ENCODE measurements at places on chromosomes 3 and 15. TPM values are rescaled to one million over a fixed set of nuclear protein-coding genes. Genes with fewer than 3 reads are reported as not detected.

DNA sequence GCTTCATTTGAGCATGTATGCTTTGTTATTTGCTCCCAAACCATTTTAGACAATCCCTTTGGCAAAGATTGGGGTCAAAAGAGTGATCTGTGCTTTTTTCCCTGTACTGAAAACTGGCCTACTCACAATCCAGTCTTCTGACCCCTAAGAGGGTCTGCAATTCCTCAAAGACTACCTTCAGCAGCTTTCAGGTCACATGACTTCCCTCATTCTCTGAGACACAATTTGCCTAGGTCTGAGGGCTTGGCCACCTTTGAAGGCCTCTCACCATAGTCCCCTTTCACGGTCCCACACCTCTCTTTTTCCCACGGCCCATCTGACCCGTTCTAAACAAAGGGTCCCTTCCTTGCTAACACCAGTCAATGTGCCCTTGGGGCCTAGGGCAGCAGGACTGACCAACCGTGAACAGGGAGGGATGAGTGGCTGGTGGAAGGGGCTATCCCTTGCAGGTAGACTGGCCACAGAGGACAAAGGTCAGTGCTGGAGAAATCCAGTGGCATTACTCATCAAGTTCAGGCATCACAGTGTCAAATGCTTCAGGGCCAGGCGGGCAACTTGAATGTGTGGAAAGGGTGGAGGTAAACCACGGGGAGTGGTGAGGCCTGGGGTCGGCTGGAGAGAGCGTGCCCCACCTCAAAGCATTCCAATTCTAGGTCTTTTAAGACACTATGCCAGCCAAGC lies 10.8 kb downstream of the RASL12 start:
- H3K27ac ChIP-seq, result no peak overlapping the region
- no peaks in the 10 kb centered on the region for H3K36me3 ChIP-seq
- no peak overlapping the region for H3K4me3 ChIP-seq
- no peaks in the 10 kb centered on the region for H3K4me1 ChIP-seq

GRCh38 chr3:25558121-25558520 lies 106.6 kb downstream of the TOP2B start:
- H3K27me3 ChIP-seq, result no peaks in the 10 kb centered on the region
- no peak overlapping the region for H3K27ac ChIP-seq
- H3K36me3 ChIP-seq, result no peaks in the 10 kb centered on the region
- no peaks in the 10 kb centered on the region for H3K4me1 ChIP-seq
- DNase-seq, result no peak

DNA sequence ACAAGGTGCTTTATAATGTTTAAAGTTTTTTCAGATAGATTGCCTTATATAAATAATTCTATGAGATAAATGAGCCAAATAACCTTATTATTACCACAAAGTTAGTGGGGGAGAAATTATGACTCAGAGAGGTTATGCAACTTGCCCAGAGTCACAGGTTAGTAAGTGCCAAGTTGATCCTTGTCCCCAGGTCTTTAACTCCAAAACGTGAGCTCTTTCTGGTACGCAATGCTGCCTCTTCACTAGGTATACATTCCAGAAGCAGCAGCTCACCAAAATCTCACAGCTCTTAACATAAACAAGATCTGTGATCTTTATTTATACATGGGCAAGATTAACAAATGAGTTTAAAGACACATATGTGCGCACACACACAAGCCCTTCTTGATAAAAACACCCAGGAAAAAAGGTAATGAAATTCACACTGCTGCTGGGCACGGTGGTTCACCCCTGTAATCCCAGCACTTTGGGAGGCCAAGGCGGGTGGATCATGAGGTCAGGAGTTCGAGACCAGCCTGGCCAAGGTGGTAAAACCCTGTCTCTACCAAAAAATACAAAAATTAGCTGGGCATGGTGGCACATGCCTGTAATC lies 59.8 kb upstream of the NR2F2 start:
- no peak overlapping the region for H3K27ac ChIP-seq
- H3K36me3 ChIP-seq, result no peaks in the 10 kb centered on the region
- H3K27me3 ChIP-seq, result no peaks in the 10 kb centered on the region
- DNase-seq, result no peak

DNA sequence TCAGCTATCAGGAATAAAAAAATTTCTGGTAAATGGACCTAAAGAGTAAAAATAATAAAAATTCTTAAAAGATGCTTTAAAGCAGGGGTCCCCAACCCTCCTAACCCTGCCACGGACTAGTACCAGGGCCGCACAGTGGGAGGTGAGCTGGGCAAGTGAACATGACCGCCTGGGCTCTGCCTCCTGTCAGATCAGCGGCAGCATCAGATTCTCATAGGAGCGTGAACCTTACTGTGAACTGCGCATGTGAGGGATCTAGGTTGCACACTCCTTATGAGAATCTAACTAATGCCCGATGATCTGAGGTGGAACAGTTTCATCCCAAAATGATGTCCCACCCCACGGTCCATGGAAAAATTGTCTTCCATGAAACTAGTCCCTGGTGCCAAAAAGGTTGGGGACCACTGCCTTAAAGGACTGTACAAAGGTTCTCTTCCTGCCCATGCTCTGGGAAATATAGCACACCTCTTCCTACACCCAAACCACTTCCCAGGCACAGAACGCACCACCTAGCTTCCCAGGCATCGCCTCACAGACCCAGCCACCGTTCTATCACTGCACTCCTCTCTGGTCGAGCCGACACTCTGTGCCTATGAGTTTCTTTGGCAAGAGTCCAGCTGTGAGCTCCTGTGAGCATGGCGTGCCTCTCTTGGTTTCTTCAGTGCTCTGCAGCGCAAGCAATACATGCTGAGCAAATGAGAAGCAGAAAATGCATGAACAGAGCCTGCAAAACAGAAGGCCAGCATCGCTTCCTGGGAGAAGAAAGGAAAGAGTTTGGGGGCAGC lies 104.9 kb downstream of the OCA2 start:
- H3K27ac ChIP-seq, result no peak overlapping the region
- no peaks in the 10 kb centered on the region for H3K4me1 ChIP-seq
- H3K36me3 ChIP-seq, result no peaks in the 10 kb centered on the region
- H3K27me3 ChIP-seq, result no peaks in the 10 kb centered on the region
- DNase-seq, result no peak

GRCh38 chr15:66461917-66462316 lies 35.6 kb downstream of the SNAPC5 start:
- no peak for DNase-seq
- no peaks in the 10 kb centered on the region for H3K27me3 ChIP-seq
- peaks cover 27% of the 10 kb centered on the region for H3K4me1 ChIP-seq
- H3K27ac ChIP-seq, result no peak overlapping the region

DNA sequence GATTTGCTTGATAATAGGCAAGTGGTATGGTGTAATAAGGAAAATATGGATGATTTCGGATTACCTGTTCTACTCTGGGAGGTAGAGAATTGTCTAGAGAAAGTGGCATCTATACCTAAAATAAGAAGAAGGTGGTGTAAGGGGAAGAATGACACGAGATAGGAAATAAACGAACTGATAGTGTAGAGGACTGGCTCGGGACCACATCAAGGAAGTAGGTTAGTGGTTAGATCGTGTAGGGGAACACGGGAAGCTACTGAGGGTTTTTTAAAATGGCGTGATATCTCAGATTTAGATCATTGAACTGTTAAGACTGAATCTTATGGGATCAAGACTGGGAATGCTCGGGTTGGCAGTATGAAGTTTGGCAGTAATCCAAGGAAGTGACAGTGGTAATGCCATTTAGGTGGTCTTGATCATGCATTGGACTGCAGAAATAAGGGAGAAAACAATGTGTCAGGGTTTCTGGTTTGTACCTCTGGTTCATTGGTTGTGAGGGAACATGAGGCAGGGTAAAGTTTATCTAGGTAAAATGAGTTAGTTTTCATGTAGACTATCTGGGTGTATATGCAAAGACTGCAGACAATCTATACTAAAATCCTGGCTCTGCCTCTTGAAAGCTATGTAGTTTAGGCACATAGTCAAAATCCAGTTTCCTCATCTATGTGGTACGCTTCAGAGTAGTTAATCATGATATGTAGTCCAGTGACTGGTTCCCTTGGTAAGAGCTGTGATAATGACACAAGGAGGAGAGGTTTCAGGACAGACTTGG lies 7.4 kb downstream of the RPL14 start:
- no peak overlapping the region for H3K4me3 ChIP-seq
- peak overlapping the region; percentile 89 for H3K27ac ChIP-seq
- H3K36me3 ChIP-seq, result peaks cover 44% of the 10 kb centered on the region
- H3K27me3 ChIP-seq, result no peaks in the 10 kb centered on the region

DNA sequence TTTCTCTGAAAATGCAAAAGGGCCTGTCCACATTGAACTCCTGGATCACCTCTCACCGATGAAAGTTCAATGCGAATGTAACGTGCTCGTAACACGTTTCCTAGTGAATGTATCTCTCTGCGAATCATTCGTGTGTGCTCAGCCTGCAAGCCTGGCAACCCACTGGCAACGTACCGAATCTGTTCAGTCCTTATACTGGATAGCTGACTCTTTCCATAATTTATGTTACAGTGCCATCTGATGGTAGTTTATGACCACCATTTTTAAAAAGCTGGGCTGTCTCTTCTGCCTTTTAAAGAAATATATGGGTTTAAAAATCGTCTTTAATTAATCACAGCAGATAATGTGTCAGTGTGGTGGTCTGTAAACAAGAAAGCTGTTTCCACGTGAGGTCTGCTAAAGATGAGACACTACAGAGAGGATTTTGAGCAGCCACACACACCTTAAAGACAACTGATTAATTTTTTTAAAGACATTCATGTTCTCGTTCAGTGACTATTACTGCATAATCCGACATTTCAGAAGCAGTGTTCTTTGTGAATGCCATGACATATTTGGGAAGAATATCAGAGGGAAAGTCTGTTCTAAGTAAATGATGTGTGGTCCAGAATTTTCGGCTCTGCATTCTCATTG lies 69.4 kb upstream of the FOXP1 start:
- no peak overlapping the region for H3K4me3 ChIP-seq
- H3K36me3 ChIP-seq, result no peaks in the 10 kb centered on the region
- H3K27me3 ChIP-seq, result no peaks in the 10 kb centered on the region
- DNase-seq, result peak; percentile 68
- H3K27ac ChIP-seq, result no peak overlapping the region
- peaks cover 35% of the 10 kb centered on the region for H3K4me1 ChIP-seq

GRCh38 chr3:113878403-113878802 lies 39.8 kb downstream of the GRAMD1C start:
- H3K4me3 ChIP-seq, result no peak overlapping the region
- no peaks in the 10 kb centered on the region for H3K4me1 ChIP-seq
- no peaks in the 10 kb centered on the region for H3K36me3 ChIP-seq
- no peak for DNase-seq
- H3K27me3 ChIP-seq, result no peaks in the 10 kb centered on the region
- no peak overlapping the region for H3K27ac ChIP-seq

DNA sequence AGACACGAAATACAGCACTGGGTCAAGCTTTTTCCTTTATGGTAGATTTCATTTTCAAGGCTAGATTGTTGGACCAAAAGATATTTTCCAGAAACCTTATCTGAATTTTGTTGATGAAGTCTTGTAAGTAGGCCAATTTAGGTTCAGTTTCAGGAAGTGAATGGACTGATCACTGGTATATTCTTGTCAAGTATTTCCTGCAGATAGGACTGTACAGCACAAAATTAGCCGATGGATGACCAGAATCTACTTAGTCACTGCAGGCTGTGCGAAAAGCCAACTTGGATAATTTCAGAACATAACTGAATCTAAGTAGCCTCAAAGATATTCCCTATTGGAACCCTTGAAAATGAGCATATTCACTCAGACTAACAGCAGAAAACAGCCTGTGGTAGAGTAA lies 206.5 kb downstream of the NR1D2 start:
- no peak overlapping the region for H3K4me3 ChIP-seq
- H3K4me1 ChIP-seq, result peaks cover 10% of the 10 kb centered on the region
- H3K27me3 ChIP-seq, result no peaks in the 10 kb centered on the region

DNA sequence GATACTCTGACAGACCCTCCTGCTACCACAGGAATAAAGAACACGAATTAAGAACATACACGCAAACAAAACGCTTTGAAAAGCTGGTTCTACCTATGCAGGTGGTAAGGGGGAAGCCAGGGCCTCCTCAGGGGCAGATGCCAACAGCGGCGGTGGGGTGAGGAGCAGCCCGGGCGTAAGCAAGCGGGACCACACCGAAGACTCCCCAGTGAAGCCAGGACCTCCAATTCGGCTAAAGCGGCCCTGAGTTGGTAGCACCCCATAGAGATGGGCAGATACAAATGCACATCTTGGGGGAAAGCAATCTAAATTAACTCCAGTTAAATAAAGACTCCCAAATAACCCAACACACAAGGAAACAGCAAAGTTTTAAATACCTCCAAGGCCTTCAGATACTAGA lies 32.4 kb downstream of the NIPA2 start:
- no peaks in the 10 kb centered on the region for H3K4me1 ChIP-seq
- H3K36me3 ChIP-seq, result peaks cover 27% of the 10 kb centered on the region
- 0 out of 2 replicates have a peak overlapping the region, but pooled peaks have one; percentile 32 for H3K27ac ChIP-seq
- no peak overlapping the region for H3K4me3 ChIP-seq
- no peaks in the 10 kb centered on the region for H3K27me3 ChIP-seq

GRCh38 chr15:86444527-86444926 lies 364.9 kb downstream of the AGBL1 start:
- no peak overlapping the region for H3K27ac ChIP-seq
- H3K4me3 ChIP-seq, result no peak overlapping the region
- no peaks in the 10 kb centered on the region for H3K4me1 ChIP-seq
- DNase-seq, result peak; percentile 56
- H3K36me3 ChIP-seq, result no peaks in the 10 kb centered on the region

DNA sequence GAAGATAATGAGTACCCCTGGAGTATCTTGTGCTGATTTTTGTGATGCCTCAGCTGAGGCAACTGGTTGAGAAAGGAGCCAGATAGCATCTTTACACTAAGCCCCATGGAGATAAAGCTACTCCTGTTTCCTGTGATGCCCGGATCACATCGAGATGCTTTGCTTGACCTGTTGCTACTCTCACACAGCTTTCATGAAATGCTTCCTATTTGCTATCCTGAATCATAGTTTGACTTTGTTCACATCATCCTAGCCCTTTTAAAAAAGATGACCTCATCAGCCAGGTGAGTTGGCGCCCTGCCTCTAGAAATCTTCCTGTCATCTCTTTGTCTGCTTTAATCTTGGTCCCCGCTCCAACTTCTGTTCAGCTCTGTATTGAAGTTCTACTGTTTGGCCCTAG lies 409.6 kb upstream of the TBL1XR1 start:
- no peak overlapping the region for H3K27ac ChIP-seq
- H3K36me3 ChIP-seq, result no peaks in the 10 kb centered on the region
- no peak overlapping the region for H3K4me3 ChIP-seq
- no peaks in the 10 kb centered on the region for H3K27me3 ChIP-seq

GRCh38 chr3:24145981-24146822 lies 201.1 kb downstream of the NR1D2 start:
- H3K36me3 ChIP-seq, result no peaks in the 10 kb centered on the region
- H3K27me3 ChIP-seq, result no peaks in the 10 kb centered on the region
- DNase-seq, result peak; percentile 32
- no peak overlapping the region for H3K4me3 ChIP-seq
- no peak overlapping the region for H3K27ac ChIP-seq
- H3K4me1 ChIP-seq, result peaks cover 5% of the 10 kb centered on the region

GRCh38 chr3:194512895-194513601 lies 26.2 kb upstream of the ATP13A3 start:
- H3K4me3 ChIP-seq, result no peak overlapping the region
- no peaks in the 10 kb centered on the region for H3K4me1 ChIP-seq
- no peaks in the 10 kb centered on the region for H3K27me3 ChIP-seq
- 0 out of 2 replicates have a peak overlapping the region, but pooled peaks have one; percentile 14 for H3K27ac ChIP-seq
- H3K36me3 ChIP-seq, result no peaks in the 10 kb centered on the region
- DNase-seq, result no peak

Gene COPS2
- 38.7 TPM for polyA plus RNA-seq

Gene FBLN2
- polyA plus RNA-seq, result 24.4 TPM

Gene GABRA5
- polyA plus RNA-seq, result 6.7 TPM

Gene FGF7
- polyA plus RNA-seq, result not detected

Measured in GM23338 (cell line).